Iris pigment epithelial cell (primary cell): ENCODE measurements at places on chromosomes 11 and 22.

DNA sequence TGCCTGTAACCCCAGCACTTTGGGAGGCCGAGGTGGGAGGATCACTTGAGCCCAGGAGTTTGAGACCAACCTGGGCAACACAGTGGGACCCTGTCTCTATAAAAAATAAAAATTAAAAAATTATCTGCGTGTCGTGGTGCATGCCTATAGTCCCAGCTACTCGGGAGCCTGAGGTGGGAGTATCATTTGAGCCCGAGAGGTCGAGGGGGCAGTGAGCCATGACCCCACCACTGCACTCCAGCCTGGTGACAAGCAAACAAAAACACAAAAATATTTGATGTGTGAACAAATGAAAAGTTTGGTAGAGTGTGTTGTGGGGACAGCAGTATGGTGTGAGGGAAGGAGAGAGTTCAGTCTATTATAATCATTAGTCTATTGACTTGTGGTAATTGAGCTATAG lies 90.8 kb upstream of the PARVA start:
- no peak for DNase-seq

- DNase-seq = no peak
Measured at GRCh38 chr11:71173709-71174108, 78.7 kb downstream of the SHANK2 start.

DNA sequence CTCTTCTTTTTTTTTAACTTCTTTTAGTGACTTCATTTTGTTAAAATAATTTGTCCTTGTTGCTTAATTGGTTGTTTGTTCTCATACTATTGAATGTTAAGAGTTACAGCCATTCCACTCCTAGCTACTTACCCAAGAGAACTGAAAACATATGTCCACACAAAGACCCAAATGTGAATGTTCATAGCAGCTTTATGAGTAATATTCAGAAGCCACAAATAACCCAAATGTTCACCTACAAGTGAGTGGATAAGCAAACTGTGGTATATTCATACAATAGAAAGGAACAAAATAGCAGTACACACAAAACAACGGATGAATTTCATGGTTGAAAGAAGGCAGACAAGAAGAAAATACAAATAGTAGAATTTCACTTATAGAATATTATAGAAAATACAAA lies 1.4 kb upstream of the OR4D11 start:
- DNase-seq = no peak

DNA sequence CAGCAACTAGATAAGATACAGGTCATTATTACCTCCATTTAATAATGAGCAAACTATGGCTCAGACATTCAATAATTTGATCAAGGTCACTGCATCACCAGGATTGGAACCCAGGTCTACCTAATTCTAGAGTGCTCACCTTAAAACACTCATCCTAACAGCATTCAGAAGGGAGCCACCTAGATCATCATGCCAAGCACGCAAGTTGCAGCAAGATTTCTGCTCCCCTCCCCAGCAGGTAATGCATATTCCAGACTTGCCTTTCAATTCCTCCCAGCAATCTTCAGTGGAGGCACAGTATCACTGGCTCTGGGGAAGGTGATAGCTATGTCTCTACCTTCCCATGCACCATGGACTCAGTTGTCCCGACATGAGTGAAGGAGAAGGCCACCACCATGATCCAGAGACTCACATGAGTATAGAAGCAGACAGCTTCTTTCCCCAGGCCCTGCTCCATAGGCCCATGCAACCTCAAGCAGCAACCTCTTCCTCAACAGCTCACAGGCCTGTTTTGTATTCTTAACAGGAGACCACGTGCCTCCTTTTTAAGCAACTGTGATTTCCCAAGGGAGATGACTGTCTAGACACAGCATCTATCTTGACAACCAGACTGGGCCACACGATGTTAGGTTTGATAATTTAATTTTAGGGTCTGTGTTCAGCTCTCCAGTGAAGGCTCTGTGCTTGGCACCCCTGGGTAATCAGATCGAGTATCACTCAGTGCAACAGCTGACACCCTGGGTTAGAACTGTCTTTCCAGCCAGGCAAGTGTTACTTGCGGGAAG lies 36.4 kb downstream of the RAB30 start:
- DNase-seq = no peak

DNA sequence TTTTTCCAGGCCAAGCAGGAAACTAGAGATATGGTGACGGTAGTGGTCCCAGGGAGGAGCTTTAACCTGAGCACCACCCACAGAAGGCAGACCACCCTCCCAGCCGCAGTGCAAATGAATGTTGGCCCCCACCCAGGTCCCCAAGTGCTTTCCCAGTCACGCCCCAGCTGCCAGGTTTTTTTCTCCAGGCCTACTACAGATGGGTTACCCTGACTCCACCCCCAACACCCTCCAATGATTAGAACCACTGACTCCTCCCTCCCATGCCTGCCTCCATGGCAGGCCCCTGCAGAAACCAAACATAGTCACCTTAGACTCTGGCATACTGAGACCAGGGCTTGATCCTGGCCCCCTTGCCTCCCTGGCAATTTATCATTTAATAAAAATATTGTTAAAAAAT lies 58.7 kb upstream of the CHST1 start:
- DNase-seq = no peak

DNA sequence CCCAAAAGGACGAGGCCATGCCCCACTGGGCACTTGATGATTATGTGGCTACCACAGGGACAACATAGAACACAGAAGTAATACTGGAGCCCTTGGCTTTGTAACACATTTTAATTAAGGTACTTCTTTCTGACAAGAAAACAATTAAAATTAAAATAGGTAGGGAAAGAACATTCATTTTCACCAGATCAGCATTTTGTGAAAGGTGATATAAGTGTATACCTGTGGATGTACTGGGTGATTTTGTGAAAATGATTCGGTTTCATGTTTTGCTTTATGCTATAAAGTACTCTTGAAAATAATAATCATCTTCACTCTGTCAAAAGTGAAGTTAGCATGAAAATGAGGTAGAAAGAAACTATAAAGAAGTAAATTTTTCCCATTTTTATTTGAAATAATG lies 876 bp downstream of the MS4A12 start:
- no peak for DNase-seq

GRCh38 chr22:49968831-49969661 lies 8.5 kb downstream of the PIM3 start:
- DNase-seq = no peak

DNA sequence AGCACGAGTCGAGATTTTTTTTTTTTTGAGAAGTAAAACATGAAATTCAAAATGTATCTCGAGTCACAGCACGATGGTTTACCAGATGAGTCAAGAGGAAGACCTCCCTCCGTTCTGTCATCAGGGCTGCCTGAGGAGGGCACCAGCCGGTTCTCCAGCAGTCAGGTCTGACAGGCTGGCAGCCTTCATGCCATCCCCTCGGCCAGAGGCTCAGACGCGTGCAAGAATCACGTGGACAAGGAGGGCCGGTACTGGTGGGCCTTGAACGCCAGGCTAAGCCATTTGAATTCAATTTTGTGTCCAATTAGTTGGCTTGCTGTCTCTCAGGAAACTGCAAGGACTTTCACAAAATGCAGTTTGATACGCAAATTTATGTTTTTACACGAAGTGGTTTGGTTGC lies 1412.2 kb downstream of the BRD1 start:
- no peak for DNase-seq

GRCh38 chr22:25514436-25515180 lies 49.9 kb upstream of the GRK3 start:
- peak; percentile 28 for DNase-seq

GRCh38 chr22:48635816-48636215 lies 1191.9 kb downstream of the BRD1 start:
- DNase-seq = no peak
